ENCODE measurements at places on chromosomes 2 and 18.

GRCh38 chr18:11947214-11948191 lies 33.8 kb upstream of the IMPA2 start:
- peak; percentile 73 for DNase-seq

GRCh38 chr2:6957031-6957714 lies 40.0 kb downstream of the RNF144A start:
- no peak for DNase-seq

DNA sequence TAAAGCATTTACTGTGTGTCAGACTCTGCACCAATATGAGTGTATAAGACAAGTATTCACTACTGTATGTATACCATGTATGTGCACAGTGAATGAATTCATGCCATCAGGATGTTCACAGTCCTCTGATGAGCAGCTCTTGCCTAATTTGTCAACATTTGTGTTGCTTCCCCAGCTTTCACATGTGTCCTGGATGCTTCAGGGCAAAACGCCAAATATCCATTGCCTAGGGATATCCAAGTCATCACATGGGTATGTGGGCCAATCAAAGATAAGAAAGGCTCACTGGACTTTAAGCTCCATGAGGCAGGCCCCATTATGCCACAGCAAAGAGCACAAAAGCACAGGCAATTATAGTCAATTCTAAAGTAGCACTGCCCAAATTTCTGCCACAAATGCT lies 134.2 kb upstream of the CHAC2 start:
- no peak for DNase-seq

GRCh38 chr2:67318993-67319481 lies 78.1 kb upstream of the ETAA1 start:
- DNase-seq: no peak

DNA sequence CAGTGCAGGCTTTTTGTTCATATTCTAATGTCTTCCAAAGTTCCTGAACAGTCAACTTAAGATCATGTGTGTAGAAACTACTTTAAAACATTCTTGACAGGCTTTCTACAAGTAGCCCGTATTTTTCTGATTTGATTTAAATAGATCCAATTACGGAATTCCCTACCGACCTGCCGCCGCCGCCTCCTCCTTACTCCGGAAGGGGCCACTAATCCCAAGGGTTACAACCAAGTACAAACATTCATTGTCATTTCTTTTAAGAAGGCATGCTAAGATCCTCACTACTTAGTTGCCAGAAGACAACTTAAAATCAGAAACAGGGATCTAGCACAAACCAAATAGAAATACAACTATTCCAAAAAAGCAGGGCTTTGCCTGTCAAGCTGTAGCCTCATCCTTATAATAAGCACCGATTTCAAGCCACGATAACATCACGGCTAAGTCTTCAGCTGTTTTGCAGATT lies 784 bp downstream of the WDR33 start:
- peak; percentile 21 for DNase-seq

DNA sequence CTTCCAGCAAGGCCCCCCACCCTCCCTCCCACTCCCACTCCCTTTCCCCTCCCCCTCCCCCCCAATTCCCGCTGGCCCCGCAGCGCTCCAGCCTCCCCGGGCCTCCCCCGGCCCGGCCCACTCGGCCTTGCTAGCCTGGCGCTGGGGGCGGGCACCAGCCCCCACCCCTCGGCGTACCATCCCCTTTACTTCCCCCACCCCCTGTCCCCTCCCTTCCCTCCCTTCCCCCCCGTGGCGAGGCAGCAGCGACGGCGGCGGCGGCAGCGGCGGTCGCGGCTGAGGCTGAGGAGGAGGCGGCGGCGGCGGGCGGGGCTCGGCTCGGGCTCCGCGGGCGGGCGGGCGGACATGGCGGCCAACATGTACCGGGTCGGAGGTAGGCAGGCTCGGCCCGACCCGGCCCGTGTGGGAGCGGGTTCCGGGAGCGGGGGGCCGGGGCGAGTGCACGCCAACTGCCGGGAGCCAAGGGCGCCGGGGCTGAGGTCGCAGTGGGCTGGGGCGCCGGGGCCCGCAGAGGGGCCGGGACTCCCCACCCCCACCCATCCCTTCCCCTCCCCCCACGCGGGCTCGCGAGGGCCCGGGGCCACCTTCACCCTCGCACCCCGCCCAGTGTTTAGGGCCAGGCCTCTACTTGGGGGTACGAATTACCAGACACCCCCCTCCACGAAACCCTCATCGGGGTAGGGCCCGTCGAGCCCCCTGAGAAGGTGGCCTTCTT lies at the start of gene MTA3:
Gene MTA3 (plus strand): TSS at position 232 of the 715 bp plus-strand sequence. CDS start 114 bp downstream, at position 346.
- peak; percentile 43 for DNase-seq

DNA sequence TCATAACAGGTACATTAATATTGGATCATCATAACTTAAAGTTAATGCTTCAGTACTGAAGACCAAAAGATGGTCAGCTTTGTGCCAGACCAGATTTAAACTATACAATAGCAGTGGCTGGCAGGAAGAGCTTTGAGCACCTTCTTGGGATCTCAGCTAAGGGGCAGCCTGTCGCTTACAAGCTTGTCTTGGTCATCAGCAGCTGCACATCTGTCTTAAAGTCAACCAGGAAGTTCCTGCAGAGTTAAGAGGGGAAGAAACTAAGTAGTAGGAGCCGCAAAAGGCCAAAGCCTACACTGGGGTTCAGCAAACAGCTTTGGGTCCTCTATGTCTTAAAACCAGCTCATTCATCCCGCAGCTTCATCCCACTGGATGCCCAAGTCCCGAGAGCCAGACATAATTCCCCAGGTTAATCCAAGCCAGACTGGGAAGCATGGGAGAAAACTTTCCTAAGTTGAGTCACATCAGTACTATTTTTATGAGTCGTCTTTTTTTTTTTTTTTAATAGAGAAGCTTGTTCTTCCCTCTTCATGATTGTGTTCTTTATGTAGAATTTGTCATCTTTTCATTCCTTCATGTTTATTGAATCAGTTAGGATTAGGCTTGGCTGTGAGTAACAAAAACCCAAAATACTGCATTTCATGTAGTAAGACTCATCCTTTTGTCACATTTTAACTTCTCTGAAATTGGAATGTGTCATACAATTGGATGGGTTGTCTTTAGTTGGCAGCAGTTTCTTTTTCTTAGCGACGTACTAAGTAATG lies 59.3 kb downstream of the SERTAD2 start:
- no peak for DNase-seq

- no peak for DNase-seq
These were observed 1.3 kb upstream of the CIB4 start for GRCh38 chr2:26642429-26642828.

DNA sequence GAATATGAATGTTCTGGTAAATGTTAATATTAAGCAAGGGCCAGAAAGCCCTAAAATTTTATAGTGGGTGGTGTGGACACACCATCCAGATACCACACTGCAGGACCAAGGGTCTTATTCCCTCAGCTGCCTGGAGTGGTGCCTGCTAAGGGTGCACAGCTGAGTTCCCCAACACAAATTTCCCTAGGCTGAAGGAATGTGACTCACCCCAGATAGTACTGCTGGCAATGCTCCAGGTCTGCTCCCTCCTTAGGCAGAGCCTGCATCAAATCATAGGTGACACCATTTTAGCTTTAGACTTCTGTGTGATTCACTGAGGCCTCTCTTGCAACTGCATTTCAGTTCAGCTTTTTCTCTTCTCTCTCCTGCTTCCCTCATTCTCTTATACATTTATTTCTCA lies 321.1 kb downstream of the SATB2 start:
- DNase-seq: no peak

DNA sequence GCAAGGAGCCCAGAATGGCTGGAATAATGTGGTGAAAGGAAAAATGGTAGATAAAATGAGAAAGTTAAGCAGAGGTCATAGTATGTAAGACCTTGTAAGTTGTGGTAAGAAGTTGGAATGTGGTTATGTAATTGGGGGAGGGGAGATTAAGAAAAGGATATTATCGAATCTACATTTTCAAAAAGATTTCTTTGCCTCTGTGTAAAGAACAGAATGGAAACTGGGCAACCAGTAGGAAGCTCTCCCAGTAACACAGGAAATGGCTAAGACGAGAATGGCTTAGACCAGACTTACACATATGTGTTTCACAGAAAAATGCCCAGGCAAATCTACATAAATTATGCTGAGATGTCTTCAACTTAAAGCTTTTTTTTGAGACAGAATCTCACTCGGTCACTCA lies 13.2 kb downstream of the MEMO1 start:
- no peak for DNase-seq

DNA sequence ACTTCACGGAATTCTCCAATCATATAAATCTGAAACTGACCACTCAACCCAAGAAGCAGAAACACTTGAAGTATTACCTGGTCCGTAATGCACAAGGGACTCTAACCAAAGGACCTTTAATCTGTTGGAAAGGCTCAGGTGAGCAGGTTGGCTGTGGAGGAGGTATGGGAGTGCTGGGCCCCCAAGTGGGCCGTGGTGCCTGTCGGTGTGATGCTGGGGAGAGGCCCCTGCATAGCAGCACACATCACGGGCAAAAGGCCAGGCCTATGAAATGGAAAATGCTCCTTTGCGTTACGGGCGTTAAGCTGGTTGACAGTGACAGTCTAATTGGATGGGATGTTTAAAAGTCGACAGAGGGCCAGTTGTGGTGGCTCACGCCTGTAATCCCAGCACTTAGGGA lies 42.6 kb downstream of the GREB1 start:
- DNase-seq: no peak

DNA sequence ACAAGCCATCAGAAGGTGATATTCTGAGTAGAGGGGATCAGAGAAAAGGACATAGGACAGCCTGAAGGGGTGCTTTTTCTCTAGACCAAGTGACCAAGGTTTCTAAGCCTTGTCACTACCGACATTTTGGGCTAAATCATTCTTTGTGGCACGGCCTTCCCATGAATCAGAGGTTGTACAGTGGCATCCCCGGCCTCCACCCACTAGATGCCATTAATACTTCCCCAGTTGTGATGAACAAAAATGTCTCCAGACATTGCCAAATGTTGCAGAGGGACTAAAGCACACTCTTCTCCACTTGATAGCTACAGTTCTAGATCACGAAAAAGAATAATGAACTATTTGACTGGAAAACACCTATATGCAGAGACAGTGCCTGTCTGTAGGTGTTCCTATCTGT lies 143.6 kb downstream of the PID1 start:
- DNase-seq: no peak

DNA sequence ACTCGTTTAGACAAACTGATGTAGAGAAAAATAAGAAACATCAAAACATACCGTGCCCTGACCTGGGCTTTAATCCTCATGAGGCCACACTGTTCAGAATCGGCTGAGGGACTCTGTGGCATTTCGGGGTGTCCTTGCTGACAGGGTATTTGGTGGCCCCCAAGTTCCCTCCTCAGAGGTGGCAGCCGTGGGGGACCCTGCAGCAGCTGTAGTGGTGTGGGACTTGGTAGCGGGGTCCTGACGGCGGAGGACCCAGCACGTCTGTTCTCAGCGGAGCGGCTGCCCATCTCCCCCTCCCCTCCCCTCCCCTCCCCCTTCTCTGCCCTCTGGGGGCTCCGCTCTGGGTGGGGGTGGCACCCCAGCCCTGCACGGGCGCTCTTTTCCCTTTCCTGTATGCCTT lies 18.4 kb downstream of the KCNG2 start:
- DNase-seq: no peak

DNA sequence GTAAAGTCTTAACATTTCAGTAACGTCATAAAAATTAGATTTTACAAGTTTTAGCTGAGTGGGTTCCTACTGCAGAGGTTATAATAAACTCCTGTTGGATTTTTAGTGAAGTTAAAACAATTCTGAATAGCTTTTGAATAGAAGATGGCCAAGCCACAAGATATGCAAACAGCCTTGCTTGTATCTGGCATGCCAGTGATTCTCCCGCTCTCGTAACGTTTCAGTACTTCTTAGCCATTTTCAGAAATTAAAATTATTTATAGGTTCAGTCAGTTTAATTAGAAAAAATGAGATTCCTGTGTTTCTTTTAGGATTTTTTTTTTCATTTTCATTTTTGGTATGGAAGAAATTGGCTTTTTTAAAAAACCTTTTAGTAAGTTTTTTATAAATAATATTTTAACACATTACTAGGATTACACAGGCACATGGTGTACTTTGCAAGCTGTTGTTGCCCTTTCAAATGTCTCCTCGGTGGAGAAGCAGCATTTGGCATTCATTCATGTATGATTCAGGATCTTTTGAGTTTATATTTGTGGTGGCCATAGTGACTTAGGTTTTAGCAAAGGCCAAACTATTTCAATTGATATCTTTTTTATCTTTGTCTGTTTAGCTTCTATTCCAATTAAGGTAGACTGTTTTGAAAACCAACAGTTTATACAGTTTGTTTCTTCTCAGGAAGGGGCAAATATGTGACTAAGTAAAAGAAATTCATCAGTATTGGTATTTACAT lies 30.6 kb upstream of the RND3 start:
- DNase-seq: peak; percentile 44

DNA sequence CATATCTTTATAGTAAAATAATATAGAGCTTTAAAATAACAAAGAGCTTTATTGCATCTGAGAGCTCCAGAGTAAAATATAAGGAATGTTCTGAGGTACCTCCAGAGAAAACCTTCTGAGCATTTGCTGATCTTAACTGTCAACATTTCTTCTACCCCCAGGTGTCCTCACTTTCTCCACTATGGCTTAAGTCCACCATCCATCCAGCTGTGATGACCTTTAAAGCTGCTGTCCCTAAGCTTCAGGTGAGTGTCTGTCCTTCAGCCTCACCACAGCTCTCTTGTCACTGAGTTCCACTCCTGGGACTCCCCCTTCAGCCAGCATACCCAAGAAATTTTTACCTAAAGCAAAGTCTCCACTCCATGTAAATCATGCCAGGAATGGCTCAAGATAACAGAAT lies 137.9 kb downstream of the MYO5B start:
- no peak for DNase-seq

- no peak for DNase-seq
These were observed 206.1 kb downstream of the RAB3GAP1 start for GRCh38 chr2:135258193-135258592.

GRCh38 chr2:200040831-200041230 lies 85.4 kb downstream of the MAIP1 start:
- no peak for DNase-seq

GRCh38 chr18:66457245-66457644 lies 146.6 kb downstream of the CDH19 start:
- DNase-seq: no peak

GRCh38 chr2:67070826-67071225 lies 326.3 kb upstream of the ETAA1 start:
- DNase-seq: no peak

DNA sequence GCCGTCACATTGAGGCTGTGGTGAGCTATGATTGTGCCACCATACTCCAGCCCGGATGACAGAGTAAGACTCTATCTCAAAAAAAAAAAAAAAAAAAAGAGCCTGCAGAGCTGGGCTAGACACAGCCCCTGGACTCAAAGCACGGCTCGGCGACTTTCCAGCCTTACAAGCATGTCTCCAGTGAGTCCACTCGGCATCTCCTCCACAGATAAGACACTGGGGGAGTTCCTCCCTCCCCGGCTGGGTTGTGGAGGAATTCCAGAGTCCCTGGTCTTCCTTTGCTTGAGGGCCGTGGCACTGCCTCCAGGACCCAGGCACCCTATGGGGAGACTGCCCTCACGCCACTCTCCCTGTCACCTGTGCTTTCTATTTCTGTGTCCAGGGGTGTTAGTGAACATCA lies 30.9 kb upstream of the RPL31 start:
- no peak for DNase-seq

- peak; percentile 63 for DNase-seq
These were observed 91.6 kb downstream of the TMX3 start for GRCh38 chr18:68623342-68623741.
